ENCODE measurements at places on chromosomes 7 and 10.
A peak's percentile ranks its signal among the peaks of the same experiment; 100 is the strongest.

DNA sequence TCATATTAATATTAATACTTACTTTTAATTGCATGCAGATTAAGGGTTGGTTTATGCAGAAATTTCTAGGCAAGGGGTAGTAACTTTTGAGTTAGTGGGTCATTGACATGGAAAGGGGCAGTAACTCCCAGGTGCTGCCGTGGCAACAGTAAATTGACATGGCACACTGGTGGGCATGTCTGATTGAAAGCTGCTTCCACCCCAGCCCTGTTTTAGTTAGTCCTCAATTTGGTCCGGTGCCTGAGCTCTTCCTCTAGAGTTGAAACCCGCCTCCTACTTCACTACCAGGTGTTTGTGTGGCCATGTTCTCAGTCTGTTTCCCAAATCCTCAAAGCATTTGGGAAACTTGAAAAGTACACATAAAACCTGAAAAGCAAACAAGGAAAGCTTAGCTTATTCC lies 18.4 kb downstream of the CUZD1 start:
- peaks cover 27% of the 10 kb centered on the region for H3K27me3 ChIP-seq
- H3K27ac ChIP-seq: no peak overlapping the region
- H3K4me1 ChIP-seq: peaks cover 18% of the 10 kb centered on the region
- H3K4me3 ChIP-seq: no peak overlapping the region

DNA sequence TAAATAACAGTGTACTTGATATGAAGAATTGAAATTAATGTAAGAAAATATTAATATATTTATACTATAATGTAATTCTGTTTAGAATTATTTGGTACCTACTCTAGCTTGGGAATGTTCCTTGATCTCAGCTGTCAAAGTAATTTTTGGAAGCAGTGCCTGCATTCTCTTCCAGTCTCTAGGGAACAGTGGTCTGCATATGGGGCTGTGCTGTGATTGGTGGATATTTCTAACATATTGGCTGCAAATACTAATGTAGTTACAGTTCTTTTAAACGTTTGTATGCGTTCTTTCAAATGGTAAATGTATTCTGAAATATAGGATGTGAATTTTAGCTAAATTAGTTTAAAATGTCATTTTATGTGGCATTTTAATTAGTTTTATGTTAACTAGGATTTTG lies 87.2 kb downstream of the PHF14 start:
- no peak overlapping the region for H3K27ac ChIP-seq
- peaks cover 13% of the 10 kb centered on the region for H3K4me1 ChIP-seq
- H3K27me3 ChIP-seq: no peaks in the 10 kb centered on the region
- no peak overlapping the region for H3K4me3 ChIP-seq
- H3K36me3 ChIP-seq: peaks cover 29% of the 10 kb centered on the region
- no peak for DNase-seq

DNA sequence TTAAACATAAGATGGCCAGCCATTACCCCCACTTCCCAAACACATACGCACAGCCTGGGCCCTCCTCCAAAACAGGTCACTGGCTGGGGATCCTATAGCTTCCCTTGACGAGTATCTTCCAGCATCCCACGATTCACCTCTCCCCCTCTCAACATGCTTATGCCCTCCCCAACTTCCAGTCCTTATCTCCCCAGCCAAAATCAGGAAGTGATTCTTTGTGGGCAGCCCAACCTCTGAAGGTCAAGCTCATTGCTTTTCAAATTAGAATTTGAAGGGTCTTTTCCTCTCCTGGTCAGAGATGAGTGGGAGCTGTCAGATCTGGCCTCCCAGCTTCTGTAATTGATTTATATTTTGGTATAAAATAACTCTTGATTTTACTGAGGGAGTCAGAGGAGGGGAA lies 133.6 kb downstream of the ATXN7L1 start:
- H3K27me3 ChIP-seq: peaks cover 3% of the 10 kb centered on the region
- no peaks in the 10 kb centered on the region for H3K4me1 ChIP-seq
- DNase-seq: no peak
- no peak overlapping the region for H3K4me3 ChIP-seq

- DNase-seq: no peak
- H3K27ac ChIP-seq: no peak overlapping the region
- no peaks in the 10 kb centered on the region for H3K36me3 ChIP-seq
- no peak overlapping the region for H3K4me3 ChIP-seq
- H3K4me1 ChIP-seq: peaks cover 39% of the 10 kb centered on the region
- H3K27me3 ChIP-seq: peaks cover 9% of the 10 kb centered on the region
These were observed 93.4 kb upstream of the PARD3 start for GRCh38 chr10:34908481-34908880.

GRCh38 chr10:43479275-43479674 lies 42.4 kb downstream of the ZNF487 start:
- no peaks in the 10 kb centered on the region for H3K4me1 ChIP-seq
- H3K27ac ChIP-seq: no peak overlapping the region
- peaks cover 15% of the 10 kb centered on the region for H3K36me3 ChIP-seq
- H3K4me3 ChIP-seq: no peak overlapping the region
- no peak for DNase-seq
- H3K27me3 ChIP-seq: no peaks in the 10 kb centered on the region

GRCh38 chr10:26696786-26697162 lies 727 bp upstream of the PDSS1 start:
- peak overlapping the region; percentile 95 for H3K27ac ChIP-seq
- peaks cover 21% of the 10 kb centered on the region for H3K4me1 ChIP-seq
- H3K36me3 ChIP-seq: peaks cover 24% of the 10 kb centered on the region
- no peak for DNase-seq

- no peaks in the 10 kb centered on the region for H3K4me1 ChIP-seq
- no peak overlapping the region for H3K27ac ChIP-seq
- H3K27me3 ChIP-seq: no peaks in the 10 kb centered on the region
- DNase-seq: no peak
- no peak overlapping the region for H3K4me3 ChIP-seq
- H3K36me3 ChIP-seq: no peaks in the 10 kb centered on the region
These were observed 57.4 kb downstream of the ZNF736 start for GRCh38 chr7:64371116-64371515.

GRCh38 chr10:121615836-121616235 lies 17.6 kb upstream of the FGFR2 start:
- H3K4me1 ChIP-seq: peaks cover 47% of the 10 kb centered on the region
- no peak overlapping the region for H3K4me3 ChIP-seq
- no peaks in the 10 kb centered on the region for H3K36me3 ChIP-seq
- peaks cover 31% of the 10 kb centered on the region for H3K27me3 ChIP-seq

GRCh38 chr10:123538401-123539320 lies 127.5 kb upstream of the GPR26 start:
- DNase-seq: no peak
- H3K27me3 ChIP-seq: peaks cover 13% of the 10 kb centered on the region
- H3K27ac ChIP-seq: peak overlapping the region; percentile 37
- no peaks in the 10 kb centered on the region for H3K36me3 ChIP-seq
- peaks cover 41% of the 10 kb centered on the region for H3K4me1 ChIP-seq
- no peak overlapping the region for H3K4me3 ChIP-seq

GRCh38 chr10:72808001-72808400 lies 85.5 kb upstream of the OIT3 start:
- no peak overlapping the region for H3K4me3 ChIP-seq
- H3K4me1 ChIP-seq: no peaks in the 10 kb centered on the region
- DNase-seq: no peak
- H3K27ac ChIP-seq: no peak overlapping the region

GRCh38 chr7:79531116-79531515 lies 77.6 kb upstream of the MAGI2 start:
- H3K4me1 ChIP-seq: peaks cover 7% of the 10 kb centered on the region
- no peak overlapping the region for H3K27ac ChIP-seq
- no peaks in the 10 kb centered on the region for H3K36me3 ChIP-seq
- no peaks in the 10 kb centered on the region for H3K27me3 ChIP-seq

DNA sequence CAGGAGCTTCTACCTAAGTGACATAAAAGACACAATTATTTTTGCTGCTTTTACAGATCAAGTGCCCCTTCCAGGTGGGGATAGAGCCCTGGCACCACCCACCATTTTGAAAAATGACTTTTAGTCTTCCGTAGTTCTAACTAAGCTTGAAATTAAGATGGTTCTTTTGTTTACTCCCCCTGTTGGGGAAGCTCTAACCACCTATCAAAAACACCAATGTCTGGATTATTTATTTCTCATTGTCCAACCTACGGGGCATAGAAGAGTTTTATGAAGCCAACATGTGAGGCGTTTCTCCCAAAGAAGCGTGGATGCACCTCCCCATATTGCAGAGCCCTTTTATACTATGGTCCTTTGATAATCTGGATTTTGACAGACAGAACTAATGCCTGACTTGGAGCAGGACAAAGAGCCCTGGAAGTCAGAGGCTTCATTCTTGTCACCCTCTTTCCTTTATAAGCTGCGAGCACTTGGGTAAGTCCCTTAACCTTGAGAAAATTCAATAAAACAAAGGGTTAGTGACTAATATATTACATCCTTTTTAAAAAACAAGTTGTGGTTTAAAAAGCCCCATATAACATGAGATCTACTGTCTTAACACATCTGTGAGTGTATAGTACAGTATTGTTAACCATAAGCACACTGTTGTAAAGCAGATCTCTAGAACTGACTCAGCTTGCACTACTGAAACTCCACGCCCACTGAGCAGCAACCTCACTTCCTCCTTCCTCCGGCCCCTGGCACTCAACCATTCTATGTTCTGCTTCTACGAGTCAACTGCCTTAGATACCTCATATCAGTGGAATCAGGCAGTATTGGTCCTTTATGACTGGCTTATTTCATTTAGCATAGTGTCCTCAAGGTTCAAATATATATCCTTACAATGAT lies 67.5 kb downstream of the ATXN7L1 start:
- no peaks in the 10 kb centered on the region for H3K36me3 ChIP-seq
- no peak overlapping the region for H3K4me3 ChIP-seq
- H3K4me1 ChIP-seq: peaks cover 31% of the 10 kb centered on the region
- H3K27me3 ChIP-seq: peaks cover 11% of the 10 kb centered on the region
- no peak for DNase-seq

DNA sequence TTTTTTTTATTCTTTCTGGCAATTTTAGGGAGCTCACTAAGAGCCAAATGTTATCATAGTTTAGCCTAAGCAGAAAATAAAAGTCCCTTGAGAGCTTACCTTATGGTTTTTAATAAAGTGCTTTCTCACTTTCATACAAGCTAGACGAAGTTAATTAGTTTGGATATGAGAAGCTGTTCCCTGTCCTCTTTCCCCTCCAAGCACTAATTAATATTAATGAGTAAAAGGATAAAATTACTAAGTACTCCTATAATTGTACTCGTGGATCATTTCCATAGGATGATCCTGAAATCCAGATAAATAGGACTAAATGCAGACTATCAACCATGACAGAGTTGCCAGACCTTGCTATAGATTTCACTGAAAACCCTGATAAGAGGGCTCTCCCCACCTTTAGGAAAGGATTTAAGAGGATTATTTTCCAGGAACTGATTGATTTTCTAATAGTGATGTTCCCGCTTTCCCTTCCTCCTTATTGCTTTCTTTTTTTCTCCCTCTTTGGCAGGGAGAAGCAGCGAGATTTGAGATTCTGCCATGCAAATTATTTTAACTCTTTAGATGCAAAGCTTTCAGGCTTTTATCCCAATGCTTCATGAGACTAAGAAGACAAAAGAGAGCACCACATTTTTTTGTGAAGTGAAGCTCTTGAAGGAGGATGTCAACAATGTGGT lies 58.3 kb upstream of the HECW1 start:
- H3K27ac ChIP-seq: no peak overlapping the region
- H3K27me3 ChIP-seq: no peaks in the 10 kb centered on the region
- peaks cover 10% of the 10 kb centered on the region for H3K36me3 ChIP-seq
- DNase-seq: no peak

- no peak overlapping the region for H3K27ac ChIP-seq
- H3K4me1 ChIP-seq: peaks cover 4% of the 10 kb centered on the region
- peaks cover under 1% of the 10 kb centered on the region for H3K36me3 ChIP-seq
- peaks cover 22% of the 10 kb centered on the region for H3K27me3 ChIP-seq
These were observed 4.3 kb downstream of the GSTO2 start for GRCh38 chr10:104273286-104273685.

- peaks cover 22% of the 10 kb centered on the region for H3K27me3 ChIP-seq
- H3K27ac ChIP-seq: no peak overlapping the region
- no peaks in the 10 kb centered on the region for H3K36me3 ChIP-seq
- no peak overlapping the region for H3K4me3 ChIP-seq
- peaks cover 6% of the 10 kb centered on the region for H3K4me1 ChIP-seq
These were observed 27.6 kb upstream of the PLPP4 start for GRCh38 chr10:120429395-120429794.

GRCh38 chr7:54857294-54857693 lies 98.3 kb upstream of the SEC61G start:
- DNase-seq: no peak
- peaks cover 15% of the 10 kb centered on the region for H3K4me1 ChIP-seq
- no peak overlapping the region for H3K4me3 ChIP-seq
- H3K27me3 ChIP-seq: peaks cover 31% of the 10 kb centered on the region

Measured in nephron progenitor cell (in vitro differentiated cells).